ENCODE measurements at places on chromosomes 12 and 14. TPM values are rescaled to one million over a fixed set of nuclear protein-coding genes. Genes with fewer than 3 reads are reported as not detected.

GRCh38 chr14:55103005-55103640, 25.9 kb upstream of the LGALS3 start:
- H3K27ac ChIP-seq = peak overlapping the region; percentile 87
- H3K4me3 ChIP-seq = no peak overlapping the region
- H3K27me3 ChIP-seq = no peaks in the 10 kb centered on the region
- DNase-seq = peak; percentile 41

- H3K27ac ChIP-seq = no peak overlapping the region
- no peak overlapping the region for H3K4me3 ChIP-seq
- no peaks in the 10 kb centered on the region for H3K27me3 ChIP-seq
- no peaks in the 10 kb centered on the region for H3K4me1 ChIP-seq
- DNase-seq = no peak
These were observed 105.3 kb downstream of the TGFB3 start for GRCh38 chr14:75876530-75876929.

DNA sequence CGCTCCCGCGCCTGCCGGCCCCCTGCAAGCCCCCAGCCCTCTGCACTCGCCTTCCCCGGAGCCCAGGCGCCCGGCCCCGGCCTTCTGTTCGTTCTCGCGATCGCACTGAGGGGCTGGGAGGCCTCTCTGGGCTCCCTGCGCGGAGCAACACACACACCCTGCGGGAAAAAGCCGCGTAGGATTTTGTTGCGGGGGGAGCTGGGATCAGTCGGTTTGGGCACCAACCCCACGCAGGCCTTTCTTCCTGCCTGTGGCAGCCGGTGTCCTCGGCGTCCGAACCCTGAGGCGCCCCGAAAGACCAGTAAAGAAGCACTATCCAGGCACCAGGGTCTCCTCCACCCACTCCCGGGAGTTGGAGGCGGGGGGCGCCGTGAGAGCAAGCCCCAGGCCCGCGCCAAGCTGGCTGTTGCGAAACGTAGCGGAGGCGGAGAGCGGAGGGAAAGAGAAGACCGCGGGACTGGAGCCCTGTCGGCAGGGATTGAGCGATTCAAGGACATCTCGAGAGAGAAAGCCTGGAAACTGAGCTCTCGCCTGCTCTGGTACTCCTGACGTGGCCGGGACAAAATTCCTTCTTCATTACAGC, 1.9 kb upstream of the HOXC5 start:
- H3K4me1 ChIP-seq = peaks cover 29% of the 10 kb centered on the region
- H3K27me3 ChIP-seq = peaks cover 88% of the 10 kb centered on the region
- H3K4me3 ChIP-seq = no peak overlapping the region
- no peak overlapping the region for H3K27ac ChIP-seq
- no peaks in the 10 kb centered on the region for H3K36me3 ChIP-seq

GRCh38 chr12:93229494-93230325, 148.0 kb upstream of the NUDT4 start:
- no peaks in the 10 kb centered on the region for H3K36me3 ChIP-seq
- H3K4me1 ChIP-seq = no peaks in the 10 kb centered on the region
- no peak overlapping the region for H3K4me3 ChIP-seq
- no peak overlapping the region for H3K27ac ChIP-seq

The TAS2R8 gene
- total RNA-seq = not detected
